ENCODE measurements at places on chromosomes 7 and 10.

- peak; percentile 70 for DNase-seq
Measured at GRCh38 chr7:74061840-74062539, 21.6 kb upstream of the LIMK1 start.

GRCh38 chr10:110641256-110641655, 2.9 kb upstream of the RBM20 start:
- no peak for DNase-seq

GRCh38 chr7:134415700-134416099, 43.2 kb downstream of the AKR1B1 start:
- no peak for DNase-seq

- no peak for DNase-seq
Measured at GRCh38 chr10:11425676-11426075, 185.8 kb downstream of the USP6NL start.

DNA sequence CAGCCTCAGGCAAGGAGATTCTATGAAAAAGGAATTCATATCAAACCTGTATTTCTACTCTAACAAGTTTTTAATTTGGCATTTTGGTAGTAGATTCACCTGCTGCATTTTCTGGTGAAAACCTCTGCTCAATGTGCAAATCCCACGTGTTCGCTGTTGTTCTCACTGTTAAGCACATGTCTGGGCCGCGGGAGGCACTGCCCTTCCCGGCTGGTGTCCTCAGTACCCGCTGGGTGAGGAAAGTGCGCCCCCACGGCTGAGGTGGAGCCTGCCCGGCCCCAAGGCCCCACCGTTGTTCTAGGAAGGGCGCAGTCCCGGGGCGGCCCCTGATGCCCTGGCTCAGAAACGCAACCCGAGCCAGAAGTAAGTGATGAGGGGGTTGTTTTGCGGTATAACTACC, 193.4 kb upstream of the VWC2 start:
- DNase-seq = no peak

DNA sequence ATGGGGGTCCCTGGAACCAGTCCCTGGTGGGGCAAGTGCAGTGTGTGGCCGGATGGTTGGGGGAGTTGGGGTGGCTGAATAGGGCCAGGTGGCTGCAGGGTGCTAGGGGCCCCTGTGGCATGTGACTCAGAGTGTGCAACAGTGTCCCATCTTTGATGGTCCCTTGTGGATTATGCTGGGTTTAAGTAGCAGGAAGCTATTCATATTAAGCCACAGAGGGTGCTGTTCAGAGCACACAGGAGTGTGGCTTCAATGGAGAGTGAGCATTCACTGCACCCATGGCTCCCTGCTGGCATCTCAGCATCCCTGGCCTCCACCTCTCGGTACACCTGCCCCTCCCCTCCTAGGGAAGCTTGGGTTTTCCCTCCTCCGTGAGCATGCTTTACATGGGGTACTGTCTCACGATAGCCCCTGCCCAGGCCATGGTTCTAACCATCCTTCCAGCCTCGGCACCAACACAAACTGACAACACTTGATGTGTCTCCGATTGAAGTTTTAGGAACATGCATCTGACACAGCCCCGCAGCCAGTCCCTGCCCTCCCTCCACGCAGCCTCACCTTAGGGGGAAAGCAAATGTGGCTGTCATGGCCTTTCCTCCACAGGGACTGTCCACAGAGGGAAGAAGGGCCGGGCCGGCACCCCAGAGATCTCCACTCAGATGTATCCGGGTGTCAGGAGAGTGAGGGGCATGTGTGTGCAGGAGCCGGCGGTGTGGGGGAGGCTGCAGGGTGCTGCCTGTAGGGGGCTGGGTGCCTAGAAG, 30.4 kb upstream of the PPIF start:
- no peak for DNase-seq

GRCh38 chr10:293636-294035, 158.4 kb downstream of the ZMYND11 start:
- no peak for DNase-seq

- no peak for DNase-seq
Measured at GRCh38 chr10:43264965-43265798, 1.7 kb downstream of the RASGEF1A start.

DNA sequence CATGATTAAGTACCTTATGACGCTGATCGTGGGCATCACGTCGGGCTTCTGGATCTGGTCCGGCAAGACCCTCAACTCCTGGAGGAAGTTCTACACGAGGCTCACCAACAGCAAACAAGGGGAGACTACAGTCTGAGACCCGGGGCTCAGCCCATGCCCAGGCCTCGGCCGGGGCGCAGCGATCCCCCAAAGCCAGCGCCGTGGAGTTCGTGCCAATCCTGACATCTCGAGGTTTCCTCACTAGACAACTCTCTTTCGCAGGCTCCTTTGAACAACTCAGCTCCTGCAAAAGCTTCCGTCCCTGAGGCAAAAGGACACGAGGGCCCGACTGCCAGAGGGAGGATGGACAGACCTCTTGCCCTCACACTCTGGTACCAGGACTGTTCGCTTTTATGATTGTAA, 2.5 kb downstream of the FZD1 start:
- no peak for DNase-seq

- DNase-seq = peak; percentile 63
Measured at GRCh38 chr10:119445311-119445934, 97.1 kb downstream of the RGS10 start.

DNA sequence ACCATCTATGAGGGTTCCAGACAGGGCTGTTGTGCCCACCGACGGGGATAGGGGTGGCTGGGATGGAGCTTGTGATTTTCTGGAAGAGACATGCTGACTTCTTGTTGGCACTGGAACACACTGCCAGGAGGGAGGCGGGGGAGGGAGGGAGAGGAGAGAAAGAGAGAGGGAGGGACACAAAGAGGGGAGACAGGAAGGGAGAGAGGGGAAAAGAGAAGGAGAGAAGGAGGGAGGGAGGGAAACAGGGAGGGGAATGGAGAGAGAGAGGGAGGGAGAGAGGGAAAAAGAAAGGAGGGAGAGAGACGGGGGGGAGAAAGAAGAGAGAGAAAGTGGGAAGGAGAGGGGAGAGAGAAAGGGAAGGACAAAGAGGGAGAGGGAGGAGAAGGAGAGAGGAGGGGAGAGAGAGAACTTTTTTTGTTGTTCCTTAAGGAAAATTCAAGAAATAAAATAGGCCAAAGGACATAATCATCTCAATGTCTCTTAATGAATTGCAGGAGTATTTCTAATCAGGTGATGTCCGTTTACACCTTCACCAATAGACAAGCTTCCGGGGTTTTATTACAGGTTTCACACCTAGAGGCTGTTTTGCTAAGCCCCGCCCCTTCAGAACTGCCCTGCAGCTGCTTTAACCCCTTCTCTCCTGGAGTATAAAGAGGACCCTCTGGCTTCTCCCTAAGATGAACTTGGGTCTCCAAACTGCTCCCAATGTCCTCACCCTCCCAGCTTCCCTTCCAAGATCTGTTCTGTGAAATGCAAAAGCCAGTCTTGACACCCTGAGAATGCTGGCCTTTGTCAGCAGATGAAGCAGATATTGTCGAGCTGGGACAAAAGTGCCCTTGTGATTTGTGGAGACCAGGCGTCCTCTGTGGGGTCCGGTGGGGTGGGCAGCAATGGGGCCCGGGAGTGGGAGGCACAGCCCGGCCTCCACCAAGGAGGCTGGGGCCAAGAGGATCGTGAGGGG, 82.0 kb upstream of the GTF2IRD1 start:
- no peak for DNase-seq

DNA sequence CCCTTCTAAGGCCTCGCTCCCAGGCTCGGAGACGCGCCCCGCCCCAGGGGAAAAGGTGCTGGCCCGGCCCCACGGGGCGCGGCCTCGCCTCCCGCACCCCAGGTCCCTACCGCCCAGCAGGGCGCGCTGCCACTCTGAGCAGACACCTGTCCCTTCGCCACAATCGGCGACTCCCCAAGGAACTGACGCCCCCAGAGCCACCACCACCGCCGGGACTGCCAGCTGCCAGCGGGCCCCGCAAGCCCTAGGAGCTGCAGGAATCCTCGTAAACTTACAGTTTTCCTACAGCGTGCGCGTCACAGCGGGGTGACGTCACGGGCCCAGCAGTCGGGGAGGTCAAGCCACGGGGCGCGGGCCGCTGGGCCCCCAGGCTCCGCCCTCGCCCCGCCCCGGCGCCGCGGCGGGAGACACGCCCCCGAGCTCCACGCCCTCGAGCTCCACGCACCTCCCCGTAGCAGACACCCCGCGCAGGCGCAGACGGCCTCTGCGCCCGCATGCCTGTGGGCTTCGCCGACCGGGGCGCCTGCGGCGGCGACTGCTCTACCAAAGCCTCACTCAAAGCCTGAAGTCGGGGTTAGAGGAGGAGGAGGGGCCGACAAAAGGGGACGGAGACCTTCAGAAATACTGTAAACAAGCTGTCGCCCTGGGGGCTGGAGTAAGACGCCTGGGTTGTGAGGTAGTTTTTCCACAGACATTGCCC, at the start of gene ZNF438:
Gene ZNF438, minus strand, starts transcription at position 308 of the 700 bp plus-strand sequence. CDS start 154,831 bp downstream, outside the sequence.
- DNase-seq = peak; percentile 93

DNA sequence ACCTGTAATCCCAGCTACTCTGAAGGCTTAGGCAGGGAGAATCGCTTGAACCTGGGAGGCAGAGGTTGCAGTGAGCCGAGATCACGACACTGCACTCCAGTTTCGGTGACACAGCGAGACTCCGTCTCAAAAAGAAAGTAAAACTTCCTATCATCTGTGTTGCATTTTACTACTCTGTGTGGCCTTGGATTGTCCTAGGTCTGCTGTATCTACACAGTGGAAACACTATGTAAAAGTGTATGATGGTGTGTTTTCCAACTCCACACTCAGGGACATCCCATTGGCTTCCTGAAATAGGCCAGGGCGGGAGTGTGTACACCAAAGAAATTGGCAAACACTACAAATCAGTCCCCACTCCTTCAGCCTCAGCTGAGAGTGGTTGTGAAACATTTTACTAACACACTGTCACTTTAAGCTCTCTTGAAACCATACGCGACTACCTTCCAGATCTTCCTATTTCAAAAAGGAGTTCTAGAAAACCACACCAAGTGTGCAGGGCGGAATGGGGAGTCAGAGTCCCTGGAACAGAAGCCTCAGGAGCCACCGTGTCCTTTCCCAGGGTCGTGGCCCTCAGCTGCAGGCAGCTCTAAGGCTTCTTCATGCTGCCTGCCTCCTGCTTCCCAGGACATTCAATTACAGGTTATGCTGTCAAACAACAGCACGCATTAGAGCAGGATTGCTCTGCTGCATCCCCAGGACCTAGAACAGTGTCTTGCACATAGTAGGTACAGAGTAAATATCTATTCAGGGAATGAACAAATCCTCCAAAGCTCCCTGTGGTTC, 275.4 kb downstream of the PARD3 start:
- DNase-seq = no peak

GRCh38 chr7:50310361-50310760, 5.8 kb downstream of the IKZF1 start:
- no peak for DNase-seq
